GM10248 (cell line): ENCODE measurements at places on chromosomes 12 and 14.

DNA sequence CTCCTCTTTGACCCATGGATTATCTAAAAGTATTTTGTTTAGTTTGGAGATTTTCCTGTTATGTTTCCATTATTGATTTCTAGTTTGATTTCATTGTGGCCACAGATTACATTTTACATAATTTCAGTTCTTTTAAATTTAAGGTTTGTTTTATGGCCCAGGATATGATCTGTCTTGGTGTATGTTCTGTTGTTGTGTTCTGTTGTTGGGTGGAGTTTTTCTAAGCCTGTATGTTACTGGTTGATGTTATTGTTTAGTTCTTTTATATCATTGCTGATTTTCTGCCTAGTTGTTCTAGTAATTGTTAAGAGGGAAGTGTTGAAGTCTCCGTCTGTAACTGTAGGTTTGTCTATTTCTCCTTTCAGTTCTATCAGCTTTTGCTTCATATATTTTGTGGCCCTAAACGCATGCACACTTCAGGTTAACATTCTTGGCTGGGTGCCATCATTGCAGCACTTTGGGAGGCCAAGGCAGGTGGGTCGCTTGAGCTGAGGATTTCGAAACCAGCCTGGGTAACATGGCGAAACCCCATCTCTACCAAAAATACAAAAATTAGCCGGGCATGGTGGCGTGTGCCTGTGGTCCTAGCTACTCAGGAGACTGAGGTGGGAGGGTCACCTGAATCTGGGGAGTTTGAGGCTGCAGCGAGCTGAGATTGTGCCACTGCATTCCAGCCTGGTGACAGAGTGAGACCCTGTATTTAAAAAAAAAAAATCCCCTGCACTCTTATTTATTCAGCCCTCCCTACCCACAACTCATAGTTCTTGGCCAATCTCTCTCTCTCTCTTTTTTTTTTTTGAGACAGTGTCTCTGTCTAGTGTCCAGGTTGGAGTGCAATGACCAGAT is 28.1 kb upstream of the CFL2 start:
- DNase-seq, result no peak

- DNase-seq, result no peak
Observed at GRCh38 chr12:131425112-131426075, 285.5 kb upstream of the SFSWAP start.

DNA sequence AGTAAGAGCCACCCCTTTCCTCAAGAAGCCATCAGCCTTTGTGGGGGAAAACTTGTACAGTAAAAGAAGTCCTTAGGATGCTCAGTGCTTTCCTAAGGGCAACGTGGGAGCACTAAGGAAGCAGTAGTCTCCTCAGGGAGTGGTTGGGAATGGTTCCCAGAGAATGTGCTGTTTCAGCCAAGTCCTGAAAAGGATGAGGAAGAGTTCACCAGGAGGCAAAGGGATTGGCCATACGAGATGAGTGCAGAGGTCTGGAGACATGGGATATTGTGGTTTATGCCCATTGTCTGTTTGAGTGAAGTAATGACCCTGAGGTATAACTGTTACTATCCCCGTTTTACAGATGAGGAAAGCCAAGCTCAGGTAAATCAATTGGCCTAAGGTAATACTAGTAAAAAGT is 86.0 kb upstream of the ATF1 start:
- DNase-seq, result no peak

DNA sequence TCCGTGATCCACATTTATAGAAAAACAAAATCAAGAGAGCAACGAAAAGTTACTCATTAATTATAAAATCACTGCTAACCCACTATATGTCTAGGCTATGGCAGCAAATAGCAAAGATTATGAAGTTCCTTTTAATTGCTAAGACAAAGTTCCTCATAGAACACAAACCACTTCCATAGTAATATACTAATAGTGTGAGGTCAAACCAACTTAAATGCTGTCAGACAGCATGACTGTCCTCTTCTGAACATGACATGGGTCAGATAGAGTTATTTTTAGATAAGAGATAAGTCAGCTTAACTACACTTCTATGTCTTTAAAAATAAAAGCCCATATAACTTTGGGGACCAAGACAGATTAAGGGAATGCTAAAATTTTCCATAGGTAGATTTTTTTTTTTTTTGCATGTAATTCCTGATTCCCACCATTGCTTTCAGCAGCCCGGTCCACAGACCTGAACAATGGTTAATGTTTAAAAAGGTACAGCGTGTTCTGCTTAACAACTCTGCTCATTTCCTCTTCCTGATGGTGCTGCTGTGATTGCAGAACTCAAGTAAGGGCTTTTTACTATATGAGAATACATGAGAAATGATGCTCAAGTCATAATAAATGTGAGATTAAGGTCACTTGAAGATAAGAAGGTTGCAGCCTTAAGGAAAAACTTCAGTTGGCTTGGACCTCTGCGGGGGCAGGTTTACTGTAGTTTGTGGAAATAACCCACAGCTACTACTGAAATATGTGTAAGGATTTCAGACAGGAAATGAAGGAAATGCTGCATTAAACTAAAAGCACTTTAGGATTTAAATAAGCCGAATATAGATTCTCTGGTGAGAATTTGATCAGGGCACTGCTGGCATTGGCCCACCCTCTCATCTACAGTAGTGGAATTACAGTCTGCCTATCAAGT is 37.7 kb upstream of the DUSP6 start:
- DNase-seq, result no peak

DNA sequence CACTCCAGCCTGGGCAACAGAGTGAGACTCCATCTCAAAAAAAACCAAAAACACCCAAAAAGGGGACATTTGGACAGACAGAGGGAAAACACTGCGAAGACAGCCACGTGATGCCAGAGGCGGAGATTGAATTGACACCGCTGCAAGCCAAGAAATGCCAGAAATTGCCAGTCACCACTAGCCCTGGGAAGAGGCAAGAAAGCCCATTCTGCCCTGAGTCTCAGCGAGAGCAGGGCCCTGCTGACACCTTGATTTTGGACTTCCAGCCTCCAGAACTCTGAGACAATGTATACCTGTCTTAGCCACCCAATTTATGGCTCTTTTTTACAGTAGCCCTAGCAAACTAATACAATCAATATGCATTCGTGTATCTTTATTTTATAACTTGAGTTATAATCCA is 7.4 kb upstream of the IGFBP6 start:
- no peak for DNase-seq
